ENCODE measurements at places on chromosomes 7 and 10.

DNA sequence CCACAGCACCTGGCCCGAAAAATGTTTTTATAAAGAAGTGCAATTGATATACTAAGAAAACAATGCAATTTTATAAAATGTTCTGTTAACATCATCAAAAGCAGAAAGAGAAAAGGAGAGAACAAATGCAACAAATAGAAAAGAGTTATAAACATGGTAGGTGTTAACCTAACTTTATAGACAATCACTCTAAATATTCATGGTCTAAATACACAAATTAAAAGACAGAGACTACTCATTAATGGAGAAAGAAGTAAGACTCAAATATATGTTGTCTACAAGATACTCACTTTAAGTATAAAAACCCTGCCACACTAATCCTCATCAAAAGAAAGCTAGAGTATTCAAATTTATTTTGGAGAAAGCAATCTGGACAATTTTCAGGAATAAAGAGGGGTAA, 425.3 kb upstream of the ANKRD30A start:
- DNase-seq: no peak

DNA sequence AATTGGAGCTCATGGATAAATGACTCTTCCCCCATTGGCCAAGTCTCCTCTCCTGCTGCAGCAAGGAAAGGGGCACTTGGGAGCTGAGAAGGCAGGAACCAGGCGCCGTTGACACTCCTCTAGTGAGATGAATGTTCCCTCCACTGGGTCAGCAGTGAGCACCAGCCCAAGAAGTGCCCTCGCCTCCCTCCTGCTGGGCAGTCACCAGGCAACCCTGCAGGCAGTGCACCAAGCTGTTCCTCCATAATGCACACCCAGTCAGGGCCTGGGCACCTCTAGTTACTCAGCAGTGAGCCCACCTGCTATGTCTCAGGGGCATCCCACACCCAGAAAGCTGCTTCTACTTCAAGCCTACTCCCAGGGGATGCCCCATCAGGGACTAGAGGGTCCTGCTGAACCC, 84.3 kb downstream of the KCNMA1 start:
- no peak for DNase-seq

DNA sequence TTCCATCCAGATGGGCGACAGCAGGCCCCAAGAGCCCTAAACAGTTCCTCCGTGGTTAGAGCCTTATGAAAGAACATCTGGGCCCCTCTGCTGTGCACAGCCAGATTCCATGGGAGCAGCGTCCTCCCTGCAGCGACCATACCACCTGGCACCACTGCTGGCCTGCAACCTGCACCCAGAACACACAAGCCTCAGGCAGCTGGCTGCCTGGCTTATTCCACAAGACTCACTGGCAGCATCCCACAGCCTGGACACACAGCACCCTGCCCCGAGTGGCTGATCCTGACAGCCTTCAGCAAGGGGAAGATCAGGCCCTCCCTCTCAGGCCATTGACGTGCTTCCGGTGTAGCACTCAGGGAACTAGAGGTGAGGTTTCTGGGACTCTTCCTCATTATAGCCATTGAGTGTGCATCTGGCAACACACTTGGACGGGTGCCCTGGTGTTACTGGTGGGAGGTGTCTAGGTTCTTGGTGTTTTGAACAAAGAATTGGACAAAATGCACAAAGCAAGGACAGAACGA, 33.7 kb upstream of the ERCC6 start:
- DNase-seq: no peak

GRCh38 chr7:11623093-11623678, 208.8 kb downstream of the THSD7A start:
- DNase-seq: no peak

DNA sequence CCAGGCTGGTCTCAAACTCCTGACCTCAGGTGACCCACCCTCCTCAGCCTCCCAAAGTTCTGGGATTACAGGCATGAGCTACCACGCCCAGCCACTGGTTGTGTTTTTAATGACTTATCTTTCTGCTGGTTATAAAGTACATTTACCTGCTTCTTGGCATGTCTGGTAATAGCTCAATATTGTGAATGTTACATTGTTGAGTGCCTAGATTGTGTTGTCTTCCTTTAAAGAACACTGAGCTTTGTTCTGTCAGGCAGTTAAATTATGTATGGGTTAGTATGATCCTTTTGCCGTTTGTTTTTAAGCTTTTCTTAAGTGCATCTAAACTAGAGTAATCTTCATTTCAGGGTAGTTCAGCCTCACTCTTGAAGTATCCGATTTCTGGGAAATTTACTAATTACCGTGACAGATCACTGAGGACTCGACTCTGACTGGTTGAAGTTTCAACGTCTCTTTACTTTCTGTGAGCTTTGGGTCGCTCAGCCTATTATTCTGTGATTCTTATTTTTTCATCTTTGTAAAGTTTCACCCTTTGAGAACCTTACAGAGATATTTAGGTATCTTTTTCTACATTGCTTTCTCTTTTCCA, 617.4 kb downstream of the SORCS1 start:
- no peak for DNase-seq

- no peak for DNase-seq
These were observed 187.8 kb downstream of the PARD3 start for GRCh38 chr10:34627331-34627730.

- no peak for DNase-seq
These were observed 120.3 kb upstream of the DIP2C start for GRCh38 chr10:809671-810350.

DNA sequence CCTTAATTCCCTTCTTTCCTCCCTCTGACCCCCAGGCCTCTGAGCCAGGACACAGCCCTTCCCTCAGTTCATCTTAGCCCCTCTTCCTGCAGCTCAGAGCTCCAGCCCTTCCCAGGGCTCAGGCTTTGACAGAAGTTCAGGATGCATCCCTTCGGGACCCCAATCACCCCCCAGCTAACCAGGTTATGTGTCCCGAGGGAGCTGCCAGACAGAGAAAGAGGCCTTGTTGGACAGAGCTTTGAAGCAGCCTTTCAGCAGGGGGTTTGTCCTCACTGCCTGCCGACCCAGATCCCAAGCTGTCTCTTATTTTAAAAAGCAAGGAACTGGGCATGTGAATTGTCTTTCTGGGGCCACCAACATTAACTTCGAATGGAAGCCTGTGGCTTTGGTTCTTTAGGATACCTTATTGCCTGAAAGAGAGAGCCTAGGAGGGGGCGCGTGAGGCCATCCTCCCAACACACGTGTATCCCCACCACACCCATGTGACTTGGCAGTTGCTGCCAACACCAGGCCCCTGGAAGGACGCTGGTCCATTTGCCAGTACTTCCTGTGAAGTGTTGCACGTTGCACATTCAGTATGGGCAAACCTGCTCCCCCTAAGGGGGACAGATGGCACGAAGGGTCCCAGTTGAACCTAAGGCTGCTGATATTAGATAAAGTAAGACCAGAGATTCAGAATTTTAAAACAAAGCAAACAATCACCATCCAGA, 858 bp downstream of the CCDC136 start:
- DNase-seq: no peak

DNA sequence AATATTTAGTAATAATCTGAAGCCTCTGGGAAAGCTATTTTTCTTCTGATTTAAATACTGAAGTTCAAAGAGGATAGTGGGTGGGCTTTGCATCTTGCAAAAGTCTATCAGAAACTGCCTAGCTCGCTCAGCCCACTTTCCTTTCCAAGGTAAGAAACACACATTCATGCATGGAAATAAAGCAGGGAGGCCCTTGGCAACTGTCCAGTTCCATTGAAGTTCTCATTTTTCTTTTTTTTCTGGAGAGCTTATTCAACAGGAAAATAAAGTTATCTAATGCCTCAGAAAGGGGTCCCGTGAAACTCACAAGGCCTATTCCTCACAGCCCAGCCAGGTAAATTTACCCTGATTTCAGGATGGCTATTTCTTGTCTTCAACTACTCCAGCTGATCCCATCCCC, 654.9 kb downstream of the KCNMA1 start:
- no peak for DNase-seq

- no peak for DNase-seq
These were observed 75.9 kb downstream of the RGS10 start for GRCh38 chr10:119466655-119467054.

GRCh38 chr10:99815621-99816020, 33.2 kb downstream of the ABCC2 start:
- no peak for DNase-seq

DNA sequence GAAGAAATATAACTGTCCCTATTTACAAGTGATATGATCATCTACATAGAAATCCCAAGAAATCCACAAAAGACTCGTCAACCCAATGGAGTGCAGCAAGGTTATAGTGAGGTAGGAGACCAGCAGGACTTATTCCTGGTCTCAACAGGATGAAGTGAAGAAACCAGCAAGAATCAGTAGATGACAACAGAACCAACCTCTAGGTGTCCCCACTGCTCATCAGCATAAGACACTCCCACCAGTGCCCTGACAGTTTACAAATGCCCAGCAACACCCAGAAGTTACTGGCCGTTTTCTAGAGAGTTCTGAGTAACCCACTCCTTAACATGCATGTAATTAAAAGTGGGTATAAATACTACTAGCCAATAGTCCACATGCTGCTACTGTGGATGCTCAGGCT, 470.5 kb upstream of the LRRTM3 start:
- no peak for DNase-seq

DNA sequence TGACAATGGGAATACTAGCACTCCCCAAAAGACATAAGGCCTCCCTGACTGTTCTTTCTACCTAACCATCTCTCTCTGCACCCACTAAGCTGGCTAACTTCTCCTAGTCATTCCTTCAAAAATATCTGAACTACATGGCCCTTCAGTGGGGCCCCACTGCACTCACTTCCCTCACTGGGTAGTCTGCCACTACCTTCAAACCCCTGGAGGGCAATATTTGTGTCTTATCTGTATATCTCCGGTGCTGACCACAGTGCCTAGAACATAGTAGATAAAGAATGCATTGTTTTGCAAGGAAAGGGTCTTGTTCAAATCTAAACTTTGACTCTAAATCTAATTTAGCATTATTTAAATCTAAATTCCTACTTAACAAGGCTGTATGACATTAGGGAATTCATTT, 44.3 kb downstream of the CACUL1 start:
- no peak for DNase-seq

DNA sequence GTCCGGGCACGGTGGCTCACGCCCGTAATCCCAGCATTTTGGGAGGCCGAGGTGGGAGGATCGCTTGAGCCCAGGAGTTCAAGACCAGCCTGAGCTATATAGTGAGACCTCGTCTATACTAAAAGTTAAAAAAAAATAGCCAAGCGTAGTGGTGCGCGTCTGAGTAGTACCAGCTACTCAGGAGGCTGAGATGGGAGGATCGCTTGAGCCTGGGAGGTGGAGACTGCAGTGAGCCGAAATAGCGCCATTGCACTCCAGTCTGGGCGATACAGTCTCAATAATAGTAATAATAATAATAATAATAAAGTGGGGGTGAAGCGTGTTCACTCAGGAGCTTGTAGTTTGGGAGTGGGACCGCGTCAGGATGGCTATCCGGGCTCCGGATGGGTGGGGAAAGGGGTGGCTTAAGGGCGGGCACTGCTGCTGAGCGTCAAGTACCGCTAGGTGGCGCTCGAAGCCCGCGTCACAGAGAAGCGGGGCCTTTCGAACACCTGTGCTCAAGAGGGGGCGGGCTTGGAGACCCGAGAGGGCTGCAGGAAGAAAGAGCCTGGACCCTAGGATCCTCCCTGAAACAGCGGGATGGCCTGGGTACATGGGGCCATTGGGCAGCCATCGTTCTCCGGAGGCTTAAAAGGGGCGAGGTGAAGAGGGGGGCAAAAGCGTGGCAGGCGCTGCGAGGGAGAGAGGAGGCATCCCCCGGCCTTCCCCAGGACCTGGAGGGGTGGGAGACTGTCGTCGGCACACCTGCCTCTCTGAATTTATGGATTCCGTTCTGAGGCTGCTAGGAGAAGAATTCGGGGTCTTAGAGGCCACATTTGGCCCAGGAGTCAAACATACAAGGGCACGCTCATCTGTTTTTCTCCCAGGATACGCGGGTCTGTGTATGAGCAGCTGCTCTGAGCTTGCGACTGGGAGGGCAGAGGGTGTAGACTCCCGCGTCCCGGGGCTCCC, 14.5 kb downstream of the LBX1 start:
- DNase-seq: peak; percentile 69

- no peak for DNase-seq
These were observed 102.2 kb downstream of the GFRA1 start for GRCh38 chr10:116170815-116171250.

DNA sequence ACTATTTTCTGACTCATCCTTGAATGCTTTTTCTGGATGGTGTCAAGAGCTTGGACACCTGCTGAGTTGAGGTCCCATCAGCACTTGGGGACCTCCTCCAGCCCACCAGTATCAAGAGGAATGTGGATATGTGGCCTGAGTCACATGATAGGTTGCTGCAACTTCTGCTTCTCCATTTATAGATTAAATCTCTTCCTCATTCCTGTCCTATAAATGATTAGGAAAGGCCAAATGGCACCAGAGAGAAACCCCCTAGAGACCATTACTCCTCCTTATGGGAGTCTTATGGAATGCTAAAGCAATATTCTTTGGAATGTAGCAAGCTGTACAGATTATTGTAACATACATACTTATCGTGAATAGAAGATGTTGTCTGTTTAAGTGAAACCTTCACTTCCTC, 85.6 kb downstream of the NEUROD6 start:
- DNase-seq: no peak

GRCh38 chr10:51250278-51250920, 176.1 kb downstream of the PRKG1 start:
- no peak for DNase-seq

DNA sequence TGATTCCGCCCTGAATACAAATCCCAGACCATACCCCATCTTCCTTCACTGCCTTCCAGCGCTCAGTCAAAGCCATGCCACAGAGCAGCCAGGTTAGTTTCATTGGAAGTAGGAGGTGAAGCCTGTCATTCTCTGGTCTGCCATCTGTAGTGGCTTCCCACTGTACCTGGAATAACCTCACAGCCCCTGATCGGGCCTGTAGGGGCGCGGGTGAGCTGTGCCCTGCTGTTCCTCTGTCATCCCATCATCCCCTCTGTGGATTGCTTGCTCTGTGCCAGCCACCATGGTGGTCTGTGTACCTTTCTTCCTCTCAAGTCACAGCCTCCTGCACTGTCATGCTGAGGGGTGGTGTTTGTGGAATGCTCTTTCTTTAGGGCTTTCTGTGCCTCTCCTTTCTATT, 155.1 kb downstream of the ZNF22 start:
- DNase-seq: no peak

GRCh38 chr10:132698761-132699391, 87.1 kb downstream of the NKX6-2 start:
- DNase-seq: no peak

GRCh38 chr10:104472957-104473745, 119.5 kb downstream of the CFAP58 start:
- no peak for DNase-seq

DNA sequence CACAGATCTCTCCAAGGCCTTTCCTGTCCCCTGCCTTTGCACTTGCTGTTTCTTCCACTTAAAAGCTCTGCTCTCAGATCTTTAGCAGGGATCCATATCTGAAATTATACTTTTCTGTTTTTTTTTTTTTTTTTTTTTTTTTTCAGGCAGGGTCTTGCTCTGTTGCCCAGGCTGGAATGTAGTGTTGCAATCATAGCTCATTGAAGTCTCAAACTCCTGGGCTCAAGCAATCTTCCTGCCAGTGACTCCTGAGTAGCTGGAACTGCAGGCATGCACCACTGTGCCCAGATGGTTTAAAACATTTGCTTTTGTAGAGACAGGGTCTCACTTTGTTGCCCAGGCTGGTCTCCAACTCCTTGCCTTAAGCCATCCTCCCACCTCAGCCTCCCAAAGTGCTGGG, 5.0 kb upstream of the TSPAN15 start:
- no peak for DNase-seq

GRCh38 chr7:149071641-149072437, 18.7 kb downstream of the ZNF786 start:
- DNase-seq: peak; percentile 55

GRCh38 chr7:68158686-68159295, 1162.2 kb downstream of the TYW1 start:
- no peak for DNase-seq

All from CD8-positive, alpha-beta T cell (primary cell).